ENCODE measurements at places on chromosomes 16 and 17.

GRCh38 chr17:27247071-27247957 is 46.6 kb upstream of the WSB1 start:
- H3K36me3 ChIP-seq = no peaks in the 10 kb centered on the region
- H3K27me3 ChIP-seq = no peaks in the 10 kb centered on the region
- H3K27ac ChIP-seq = no peak overlapping the region
- H3K4me3 ChIP-seq = no peak overlapping the region
- DNase-seq = no peak

DNA sequence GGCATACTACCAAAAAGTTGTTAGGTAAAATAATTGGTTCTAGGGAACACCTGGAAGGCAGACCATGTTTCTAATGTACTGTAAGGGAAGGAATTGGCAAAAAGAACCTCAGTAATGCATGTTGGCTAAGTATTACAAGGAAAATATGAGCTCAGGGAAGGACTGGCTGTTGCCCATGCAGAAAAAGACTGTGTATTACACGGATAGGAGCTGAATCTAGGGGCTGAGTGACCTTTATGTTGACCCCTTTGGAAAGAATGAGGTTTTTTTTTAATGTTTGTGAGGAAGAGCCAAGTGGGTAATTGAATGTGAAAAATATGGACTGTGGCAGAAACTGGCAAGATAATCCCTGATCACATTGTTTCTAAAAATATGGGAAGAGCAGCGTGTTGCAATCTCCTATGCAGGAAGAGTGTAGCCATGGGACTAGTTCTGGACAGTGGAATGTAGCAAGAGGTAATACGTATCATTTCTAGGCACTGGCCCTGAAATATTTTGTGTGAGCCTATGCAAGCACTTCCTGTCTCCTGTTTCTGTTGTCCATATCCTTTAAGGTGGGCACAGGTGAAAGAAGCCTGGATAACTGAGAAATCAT is 95.1 kb upstream of the CNTNAP4 start:
- no peak for DNase-seq
- no peak overlapping the region for H3K27ac ChIP-seq
- H3K27me3 ChIP-seq = no peaks in the 10 kb centered on the region
- no peaks in the 10 kb centered on the region for H3K4me1 ChIP-seq
- no peaks in the 10 kb centered on the region for H3K36me3 ChIP-seq

DNA sequence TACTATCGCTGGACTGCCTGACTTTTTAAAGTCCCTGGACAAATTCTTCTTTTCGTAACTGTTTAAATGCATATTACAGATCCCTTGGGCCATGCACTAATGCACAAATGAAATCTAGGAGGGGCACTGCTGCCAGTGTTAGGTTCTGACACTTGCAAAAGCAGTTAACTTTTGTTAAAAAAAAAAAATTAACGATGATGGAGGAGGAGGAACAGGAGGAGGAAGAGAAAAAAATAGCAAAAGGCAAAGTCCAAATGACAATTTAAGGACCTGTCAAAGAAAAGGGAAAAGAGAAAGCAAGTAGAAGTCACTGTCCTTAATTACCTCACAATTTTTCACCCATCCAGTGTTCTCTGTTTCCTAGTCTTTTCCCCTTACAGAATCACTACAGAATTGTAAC is 97.8 kb upstream of the CORO6 start:
- no peak for DNase-seq
- no peaks in the 10 kb centered on the region for H3K27me3 ChIP-seq
- no peak overlapping the region for H3K27ac ChIP-seq
- no peaks in the 10 kb centered on the region for H3K36me3 ChIP-seq

DNA sequence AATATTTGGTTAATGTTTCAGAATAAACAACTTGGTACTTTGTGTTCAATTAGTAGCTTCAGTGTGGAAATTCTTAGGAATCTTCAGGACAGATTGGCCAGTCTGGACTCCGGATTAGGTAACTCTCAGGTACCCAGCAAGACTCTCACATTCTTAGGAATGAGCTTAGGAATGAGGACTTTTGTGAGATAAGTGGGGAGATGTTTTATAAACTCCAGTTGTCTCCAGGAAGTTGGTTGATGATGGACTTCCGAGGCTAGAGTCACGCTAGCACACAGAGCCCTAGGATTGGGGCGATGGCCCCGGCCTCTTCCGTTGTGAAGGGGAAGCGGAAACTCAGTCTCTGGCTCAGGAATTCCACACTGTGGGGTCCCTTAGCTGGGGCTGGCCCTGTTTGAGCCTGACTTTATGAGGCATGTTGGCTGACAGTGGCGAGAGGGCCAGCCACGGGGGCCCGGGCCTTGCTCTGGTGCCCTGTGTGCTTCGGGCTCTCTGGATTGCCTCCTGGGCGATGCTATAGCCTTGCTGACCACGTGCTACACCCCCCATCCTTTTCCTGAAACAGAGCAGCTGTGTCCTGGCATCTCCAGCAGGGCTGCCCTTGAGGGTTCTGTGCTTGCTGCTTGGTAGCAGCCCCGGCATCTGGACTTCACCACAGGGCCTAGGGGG is 32.4 kb downstream of the RAB11FIP3 start:
- DNase-seq = peak; percentile 22
- no peaks in the 10 kb centered on the region for H3K27me3 ChIP-seq
- H3K27ac ChIP-seq = no peak overlapping the region
- peaks cover 14% of the 10 kb centered on the region for H3K4me1 ChIP-seq

- H3K27me3 ChIP-seq = no peaks in the 10 kb centered on the region
- no peak overlapping the region for H3K4me3 ChIP-seq
- H3K27ac ChIP-seq = no peak overlapping the region
- H3K36me3 ChIP-seq = no peaks in the 10 kb centered on the region
- DNase-seq = no peak
Observed at GRCh38 chr17:4407851-4408250, 25.9 kb upstream of the SPNS3 start.

DNA sequence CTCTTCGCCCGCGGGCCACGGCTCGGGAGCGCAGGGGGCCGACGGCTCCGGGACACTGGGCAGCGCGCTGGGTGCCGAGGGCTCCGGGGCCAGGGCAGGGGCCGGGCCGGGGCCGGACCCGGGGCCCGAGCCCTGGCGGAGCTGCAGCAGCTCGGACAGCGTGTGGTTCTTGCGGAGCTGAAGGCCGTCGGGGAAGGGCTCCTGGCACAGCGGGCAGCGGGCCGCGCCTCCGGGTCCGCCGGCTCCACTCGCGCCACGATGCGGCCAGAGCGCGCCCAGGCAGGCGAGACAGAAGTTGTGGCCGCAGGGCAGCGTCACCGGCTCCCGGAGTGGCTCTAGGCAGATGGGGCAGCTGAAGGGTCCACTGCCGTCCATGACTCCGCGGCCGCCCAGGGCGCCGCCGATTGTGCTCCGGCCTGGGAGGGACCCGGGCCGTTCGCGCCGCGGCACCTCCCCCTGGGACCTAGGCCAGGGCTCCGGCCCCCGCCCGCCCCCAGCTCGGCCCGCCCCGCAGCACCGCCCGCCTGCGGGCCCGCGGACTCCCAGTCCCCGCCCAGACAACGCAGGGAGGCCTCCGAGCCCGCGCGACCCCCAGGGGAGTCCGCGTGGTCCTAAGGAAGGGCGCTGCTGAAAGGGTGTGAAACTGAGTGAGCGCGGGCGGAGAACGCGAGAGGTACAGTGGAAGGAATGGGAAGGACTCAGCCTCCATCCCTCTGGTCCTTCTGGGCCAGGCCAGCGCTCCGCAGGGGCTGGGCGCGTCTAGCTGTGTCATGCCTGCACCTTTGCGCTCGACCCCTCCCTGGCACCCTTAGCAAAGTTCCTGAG is at the start of gene TRIM47:
Gene TRIM47 (minus strand): TSS at position 408 of the 825 bp plus-strand sequence. CDS start 33 bp downstream, at position 375.
- peak; percentile 62 for DNase-seq
- peaks cover 13% of the 10 kb centered on the region for H3K4me1 ChIP-seq
- no peaks in the 10 kb centered on the region for H3K36me3 ChIP-seq
- peak within 1 kb of the TSS; percentile 46 for H3K4me3 ChIP-seq
- H3K27me3 ChIP-seq = no peaks in the 10 kb centered on the region
- no peak within 1 kb of the TSS for H3K27ac ChIP-seq

- no peaks in the 10 kb centered on the region for H3K4me1 ChIP-seq
- H3K36me3 ChIP-seq = no peaks in the 10 kb centered on the region
- no peak overlapping the region for H3K27ac ChIP-seq
- no peak for DNase-seq
Observed at GRCh38 chr17:66270106-66270505, 32.3 kb upstream of the PRKCA start.

- no peak overlapping the region for H3K4me3 ChIP-seq
- H3K4me1 ChIP-seq = no peaks in the 10 kb centered on the region
- no peak overlapping the region for H3K27ac ChIP-seq
- no peak for DNase-seq
- no peaks in the 10 kb centered on the region for H3K36me3 ChIP-seq
Observed at GRCh38 chr16:86428729-86429517, 81.4 kb upstream of the FOXF1 start.

DNA sequence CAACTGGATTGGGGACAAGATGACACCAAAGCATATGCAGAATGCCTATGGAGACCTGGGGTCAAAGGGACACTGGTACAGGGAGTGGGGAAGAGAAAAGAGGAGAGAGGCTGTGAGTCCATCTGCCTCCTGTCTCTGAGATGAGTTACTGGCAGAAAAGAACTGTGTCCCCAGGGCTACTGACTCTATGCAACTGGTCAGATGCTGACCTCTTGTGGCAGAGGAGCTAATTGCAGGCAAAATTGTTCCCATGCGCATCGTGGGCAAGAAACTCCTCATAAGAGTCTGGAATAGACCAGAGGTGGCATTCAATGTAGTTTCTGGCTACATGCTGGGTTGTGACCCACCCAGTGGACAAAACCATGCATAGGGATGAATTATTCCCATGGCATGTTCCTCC is 26.1 kb upstream of the MLKL start:
- no peak overlapping the region for H3K4me3 ChIP-seq
- no peaks in the 10 kb centered on the region for H3K4me1 ChIP-seq
- H3K36me3 ChIP-seq = no peaks in the 10 kb centered on the region
- no peak overlapping the region for H3K27ac ChIP-seq
- DNase-seq = peak; percentile 35
- H3K27me3 ChIP-seq = no peaks in the 10 kb centered on the region

DNA sequence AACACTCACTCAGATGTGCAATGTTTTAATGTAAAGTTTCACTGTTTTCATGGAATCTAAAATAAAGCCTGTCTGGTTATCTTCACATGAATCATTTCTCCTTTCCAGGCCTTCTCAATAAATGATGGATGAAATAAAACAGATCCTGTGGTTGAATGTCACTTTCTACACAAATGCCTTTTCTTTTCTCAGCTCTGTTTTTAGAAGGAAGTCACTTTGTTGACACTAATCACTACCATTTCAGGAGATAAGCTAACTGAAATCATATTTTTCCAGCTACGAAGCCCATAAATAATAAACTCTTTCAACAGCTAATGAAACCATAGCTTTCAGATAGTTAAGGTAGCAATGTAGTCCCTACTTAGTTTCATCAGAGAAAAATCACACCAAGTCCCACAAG is 17.9 kb downstream of the NME2 start:
- H3K36me3 ChIP-seq = no peaks in the 10 kb centered on the region
- H3K27me3 ChIP-seq = no peaks in the 10 kb centered on the region
- no peak overlapping the region for H3K27ac ChIP-seq

DNA sequence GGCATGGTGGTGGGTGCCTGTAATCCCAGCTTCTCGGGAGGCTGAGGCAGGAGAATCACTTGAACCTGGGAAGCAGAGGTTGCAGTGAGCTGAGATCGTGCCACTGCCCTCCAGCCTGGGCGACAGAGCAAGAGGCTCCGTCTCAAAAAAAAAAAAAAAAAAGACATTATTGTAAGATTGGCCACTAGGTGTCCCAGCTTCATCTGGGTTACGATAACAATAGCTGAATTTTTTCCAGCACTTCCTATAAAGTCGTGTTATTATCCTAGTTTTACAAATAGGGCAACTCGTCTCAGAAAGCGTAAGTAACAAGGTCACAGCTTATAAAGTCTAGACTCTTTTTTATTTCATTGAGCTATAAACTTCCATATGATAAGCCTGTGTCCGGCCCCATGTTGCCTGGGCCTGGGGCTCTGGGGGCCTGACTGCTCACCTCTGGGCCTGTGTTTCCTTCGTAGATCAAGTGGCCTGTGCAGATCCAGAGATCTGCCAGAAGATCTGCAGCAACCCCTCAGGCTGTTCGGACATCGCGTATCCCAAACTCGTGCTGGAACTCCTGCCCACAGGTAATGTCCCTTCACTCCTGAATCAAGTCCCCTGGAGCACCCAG is 60.5 kb downstream of the SLC5A11 start:
- no peaks in the 10 kb centered on the region for H3K36me3 ChIP-seq
- no peak for DNase-seq
- H3K27me3 ChIP-seq = no peaks in the 10 kb centered on the region
- H3K27ac ChIP-seq = no peak overlapping the region
- no peak overlapping the region for H3K4me3 ChIP-seq

DNA sequence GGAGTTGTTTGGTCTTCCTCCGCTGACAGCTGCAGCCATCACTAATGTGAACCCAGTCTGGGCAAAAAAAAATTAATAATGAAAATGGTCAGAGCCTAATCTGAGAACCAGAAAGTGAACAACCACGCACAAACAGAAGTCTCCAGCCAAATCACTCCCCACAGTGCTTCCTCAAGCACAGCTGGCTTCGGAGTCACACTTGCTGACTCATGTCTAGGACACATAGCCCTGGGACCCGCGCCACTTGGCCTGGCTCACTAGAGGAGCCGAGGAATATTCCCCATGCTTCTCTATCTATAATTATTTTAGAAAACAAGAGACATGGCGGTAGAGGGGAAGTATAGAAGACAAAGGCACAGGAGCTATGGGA is 109.1 kb downstream of the ZFHX3 start:
- H3K4me3 ChIP-seq = no peak overlapping the region
- peak overlapping the region; percentile 76 for H3K27ac ChIP-seq
- no peak for DNase-seq

DNA sequence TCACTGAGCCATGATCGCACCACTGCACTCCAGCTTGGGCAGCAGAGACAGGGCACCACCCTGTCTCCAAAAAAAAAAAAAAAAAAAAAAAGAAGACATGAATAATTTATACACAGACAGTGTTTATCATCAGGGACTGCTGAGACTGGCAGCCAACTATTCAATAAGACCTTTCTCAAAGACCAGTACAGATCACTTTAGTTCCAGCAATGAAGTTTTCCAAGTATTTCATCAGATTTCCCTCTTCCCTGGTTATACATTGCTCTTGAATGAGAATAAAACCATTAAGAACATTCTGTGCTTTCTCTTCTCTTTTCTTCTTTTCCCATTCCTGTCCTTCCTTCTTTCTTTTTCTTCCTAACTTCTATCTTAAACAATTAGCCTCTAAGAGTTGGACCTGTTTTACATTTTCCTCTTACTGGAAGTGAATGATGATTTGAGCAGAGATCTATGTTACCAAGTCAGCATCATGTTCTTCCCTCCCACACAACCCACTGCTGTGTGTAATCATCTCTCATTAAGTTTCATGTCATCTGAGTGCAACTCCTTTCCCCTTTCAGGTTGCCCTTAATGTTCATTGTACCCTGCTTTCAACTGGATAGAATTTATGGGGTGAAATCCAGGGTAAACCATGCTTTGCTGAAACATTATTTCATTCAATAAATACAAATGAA is 35.9 kb upstream of the SMIM36 start:
- no peaks in the 10 kb centered on the region for H3K36me3 ChIP-seq
- H3K4me1 ChIP-seq = no peaks in the 10 kb centered on the region
- no peak overlapping the region for H3K4me3 ChIP-seq
- no peak overlapping the region for H3K27ac ChIP-seq
- DNase-seq = no peak

Measured in Caco-2 (cell line).